ENCODE measurements at places on chromosomes 2 and 18.

DNA sequence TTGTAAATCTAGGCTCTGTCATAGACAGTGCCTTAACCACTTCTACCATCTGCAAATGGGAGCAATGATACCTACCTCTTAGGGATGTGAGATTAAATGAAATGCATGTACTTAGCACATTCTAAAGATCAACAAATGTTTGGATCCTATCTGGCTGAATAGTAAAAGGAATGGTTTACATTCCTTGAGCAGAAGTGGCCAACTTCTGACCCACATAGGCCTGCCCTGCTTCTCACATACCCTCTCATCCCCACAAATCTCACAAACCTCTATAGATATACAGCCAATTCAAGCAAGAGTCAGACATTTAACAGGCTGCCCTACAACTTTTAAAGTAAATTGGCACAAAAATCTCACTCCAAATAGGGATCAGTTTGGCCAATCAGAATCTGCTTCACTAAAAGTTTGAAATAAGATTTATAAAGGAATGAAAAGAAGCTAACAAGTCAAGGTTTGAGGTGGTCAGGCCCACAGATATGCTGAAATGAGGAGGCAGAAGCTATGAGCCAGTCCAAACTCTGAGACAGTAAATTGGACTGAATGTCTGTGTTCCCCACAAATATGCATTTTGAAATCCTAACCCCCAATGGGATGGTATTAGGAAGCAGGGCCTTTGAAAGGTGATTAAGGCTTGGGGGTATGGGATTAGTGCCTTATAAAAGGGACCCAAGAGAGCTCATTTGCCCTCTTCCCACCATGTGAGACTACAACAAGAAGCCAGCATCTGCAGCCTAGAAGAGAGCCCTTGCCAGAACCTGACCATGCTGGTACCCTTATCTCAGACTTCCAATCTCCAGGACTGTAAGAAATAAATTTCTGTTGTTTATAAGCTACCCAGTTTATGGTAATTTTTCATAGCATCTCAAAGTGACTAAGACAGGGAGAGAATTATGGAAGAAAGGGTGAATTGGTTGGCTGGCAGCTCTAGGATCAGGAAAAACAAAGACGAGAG, 227.8 kb upstream of the RBMS1 start:
- no peak for DNase-seq

DNA sequence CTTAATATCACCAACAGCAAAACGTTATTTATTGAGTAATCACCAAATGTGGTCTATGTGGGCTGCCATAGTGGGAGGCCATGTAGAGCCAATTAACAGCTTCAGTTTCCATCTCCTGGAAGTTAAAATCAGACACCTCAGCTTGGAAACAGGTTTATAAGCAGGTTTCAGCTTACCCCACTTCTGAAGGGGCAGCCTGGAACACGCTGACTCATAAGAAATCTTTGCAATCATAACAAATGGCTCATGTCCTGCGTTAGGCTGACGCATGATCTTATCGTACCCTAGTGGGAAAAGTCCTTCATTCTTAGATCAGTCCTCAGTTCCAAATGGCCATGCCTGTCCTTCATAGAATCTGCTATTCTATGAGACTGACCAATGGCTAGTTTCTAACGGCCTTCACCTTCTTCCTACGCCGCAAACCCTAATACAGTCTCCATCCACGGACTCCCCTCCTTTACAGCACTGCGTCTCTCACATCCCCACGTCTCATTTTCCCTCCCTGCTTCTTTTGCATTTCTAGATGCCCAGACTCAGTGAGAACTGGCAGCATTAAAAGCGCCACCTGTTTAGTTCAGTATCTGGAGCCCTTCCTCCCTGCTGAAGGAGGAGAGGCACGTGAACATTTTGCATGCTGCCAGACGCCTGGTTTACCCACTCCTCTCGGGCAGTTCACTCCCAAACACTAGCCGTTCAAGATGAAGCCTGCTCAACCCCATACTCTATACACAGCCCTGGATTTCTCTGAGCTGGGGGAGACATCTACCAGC, 24.2 kb upstream of the BZW1 start:
- DNase-seq: peak; percentile 61

DNA sequence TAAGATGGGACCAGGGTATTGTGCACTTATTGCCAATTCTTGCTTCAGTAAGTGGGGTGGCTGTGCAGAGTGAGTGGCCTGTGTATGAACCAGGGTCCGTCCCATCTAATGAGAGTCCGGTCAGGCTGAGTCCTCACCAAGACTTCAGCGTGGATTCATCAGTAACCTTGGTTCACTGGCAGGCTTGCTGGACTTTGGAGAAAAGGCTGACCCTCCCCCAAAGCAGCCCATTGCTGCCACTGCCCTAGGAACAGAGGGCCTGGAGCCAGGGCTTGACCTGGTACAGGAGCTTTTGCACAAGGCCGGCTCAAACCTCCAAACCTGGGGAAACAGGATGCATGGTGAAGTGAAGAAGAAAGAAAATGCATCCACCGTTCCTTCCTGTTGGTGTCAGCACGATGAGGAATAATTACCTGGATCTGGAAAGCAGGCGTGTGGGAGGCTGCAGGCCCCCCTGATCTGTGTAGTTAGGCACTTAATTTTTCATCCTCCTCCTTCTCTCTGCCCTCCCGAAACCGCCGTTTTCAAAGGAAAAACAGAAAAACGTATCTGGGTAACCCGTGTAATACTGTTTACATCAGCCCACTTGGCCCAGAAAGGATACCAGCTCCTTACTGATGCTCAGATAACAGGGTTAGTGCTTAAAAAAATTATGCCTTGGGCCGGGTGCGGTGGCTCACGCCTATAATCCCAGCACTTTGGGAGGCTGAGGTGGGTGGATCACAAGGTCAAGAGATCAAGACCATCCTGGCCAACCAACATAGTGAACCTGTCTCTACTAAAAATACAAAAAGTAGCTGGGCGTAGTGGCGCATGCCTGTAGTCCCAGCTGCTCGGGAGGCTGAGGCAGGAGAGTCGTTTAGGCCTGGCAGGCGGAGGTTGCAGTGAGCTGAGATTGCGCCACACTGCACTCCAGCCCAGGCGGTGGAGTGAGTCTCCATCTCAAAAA, 147.7 kb downstream of the TGIF1 start:
- no peak for DNase-seq

GRCh38 chr2:40260437-40260836, 191.5 kb downstream of the SLC8A1 start:
- no peak for DNase-seq

GRCh38 chr2:42961961-42962360, 169.6 kb upstream of the HAAO start:
- DNase-seq: no peak

DNA sequence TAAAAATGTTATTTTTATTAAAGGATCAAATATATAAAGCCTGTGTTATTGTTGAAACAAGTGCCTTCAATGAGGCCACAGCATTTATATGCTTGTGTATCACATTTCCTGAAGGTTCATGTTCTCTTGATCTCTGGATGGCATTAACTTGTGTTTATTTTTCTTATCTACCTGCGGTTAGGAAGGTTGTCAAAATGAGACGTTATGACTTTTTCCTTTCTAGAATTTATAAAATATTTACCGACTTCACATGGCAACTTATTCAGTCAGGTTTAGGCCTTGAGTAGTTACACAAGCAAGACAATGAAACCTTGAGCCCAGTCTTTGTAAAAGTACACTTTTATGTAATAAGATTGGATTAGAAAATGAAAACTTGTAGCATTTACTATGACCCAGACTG, 196.4 kb upstream of the ACVR2A start:
- DNase-seq: no peak

- no peak for DNase-seq
Observed at GRCh38 chr18:48831113-48831759, 119.5 kb downstream of the SMAD7 start.

- DNase-seq: no peak
Observed at GRCh38 chr18:46297621-46298020, 193.4 kb downstream of the HAUS1 start.

DNA sequence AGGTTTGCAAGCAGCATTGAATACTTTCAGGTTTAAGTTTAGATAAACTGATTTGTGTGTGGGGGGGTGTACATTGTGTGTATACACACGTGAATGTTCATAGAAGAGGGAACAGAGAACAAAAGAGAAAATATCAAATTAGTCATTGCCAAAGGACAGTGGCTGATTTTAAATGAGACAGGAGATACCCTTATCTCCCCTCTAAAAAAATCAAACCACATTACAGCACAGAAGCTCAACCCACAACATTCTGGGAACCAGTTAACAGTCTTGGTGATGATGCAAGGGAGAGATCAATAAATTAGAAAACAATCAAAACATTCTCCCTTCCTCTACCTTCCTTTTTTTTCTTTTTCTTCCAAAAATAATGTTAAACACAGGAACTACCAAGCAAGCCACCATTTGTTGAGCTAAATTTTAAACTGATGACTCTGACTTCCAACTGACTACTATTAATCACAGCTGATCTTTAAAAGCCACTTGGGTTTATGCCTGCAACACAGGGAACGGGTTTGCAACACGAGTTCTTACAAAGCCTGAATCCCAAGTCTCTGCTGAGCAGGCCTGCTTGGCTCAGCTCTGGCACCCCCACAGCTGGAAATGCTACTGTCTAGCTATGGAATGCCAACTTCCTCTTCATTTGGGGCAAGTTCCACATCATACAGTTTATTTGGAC, 119.2 kb upstream of the ACVR1C start:
- peak; percentile 25 for DNase-seq

- DNase-seq: no peak
Observed at GRCh38 chr2:128797533-128797932, 478.9 kb upstream of the HS6ST1 start.

DNA sequence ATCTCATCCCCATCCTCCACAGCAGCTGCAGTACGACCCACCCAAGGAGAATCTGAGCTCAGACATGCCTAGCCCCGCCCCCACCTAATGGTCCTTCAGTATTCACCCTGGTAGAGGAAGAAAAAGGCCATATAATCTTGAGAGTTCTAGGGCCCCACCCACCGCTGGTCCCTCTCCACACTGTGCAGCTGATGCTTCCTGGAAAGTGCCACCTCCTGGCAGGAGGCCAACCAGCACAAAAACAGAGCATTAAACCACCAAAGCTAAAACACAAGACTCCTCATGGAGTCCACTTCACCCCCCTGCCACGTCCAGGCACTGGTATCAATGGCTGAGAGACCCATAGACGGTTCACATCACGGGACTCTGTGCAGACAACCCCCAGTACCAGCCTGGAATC, 40.7 kb downstream of the MC4R start:
- no peak for DNase-seq

Measured in activated CD4-positive, alpha-beta T cell treated with anti-CD3 and anti-CD28 coated beads, Interleukin-2, amount 50 U/mL, for 16 hours (primary cell).